NCI-H748 treated with DMSO at 0.1 percent for 48 hours (cell line): ENCODE measurements at places on chromosomes 11 and 22.
A peak's percentile ranks its signal among the peaks of the same experiment; 100 is the strongest.

GRCh38 chr22:42708417-42708816 is 12.3 kb downstream of the A4GALT start:
- no peak for DNase-seq

- no peak for DNase-seq
Observed at GRCh38 chr11:87036756-87037449, 831 bp upstream of the TMEM135 start.

- DNase-seq, result no peak
Observed at GRCh38 chr11:9380773-9381172, 3.7 kb upstream of the IPO7 start.

GRCh38 chr11:56948991-56949515 is 39.7 kb upstream of the OR5AK2 start:
- no peak for DNase-seq

DNA sequence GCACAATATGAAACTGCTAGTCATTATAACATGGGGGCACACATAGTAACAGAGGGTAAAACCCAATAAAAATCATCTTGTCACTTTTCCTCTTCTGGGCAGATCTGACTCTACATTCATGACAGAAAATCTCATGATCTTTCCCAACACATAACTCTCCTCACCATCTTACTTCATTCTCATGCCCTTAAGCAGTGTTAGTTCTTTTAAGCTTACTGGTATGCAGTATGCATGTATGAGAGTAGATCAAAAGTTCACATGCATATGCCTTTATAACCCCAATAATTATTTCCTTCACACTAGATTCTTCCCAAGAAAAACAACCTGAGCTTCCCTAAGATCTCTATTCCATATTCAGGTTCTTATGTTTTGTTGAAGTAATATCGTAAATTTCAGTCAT is 5.1 kb upstream of the OR10A4 start:
- no peak for DNase-seq

DNA sequence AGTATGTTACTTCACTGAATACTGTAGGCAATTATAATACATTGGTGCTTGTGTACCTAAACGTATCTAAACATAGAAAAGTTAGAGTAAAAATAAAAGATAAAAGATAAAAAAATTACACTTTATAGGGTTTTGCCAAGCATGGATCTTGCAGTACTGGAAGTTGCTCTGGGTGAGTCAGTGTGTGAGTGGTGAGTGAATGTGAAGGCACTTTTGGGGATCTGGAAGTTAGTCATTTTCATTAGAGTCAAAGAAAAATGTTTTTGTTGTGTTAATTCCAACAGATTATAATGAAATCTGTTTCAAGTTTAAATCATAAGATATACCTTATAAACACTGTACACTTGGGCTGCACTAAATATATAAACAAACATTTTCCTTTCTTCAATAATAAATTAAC is 3.3 kb downstream of the SLC22A25 start:
- DNase-seq, result no peak

DNA sequence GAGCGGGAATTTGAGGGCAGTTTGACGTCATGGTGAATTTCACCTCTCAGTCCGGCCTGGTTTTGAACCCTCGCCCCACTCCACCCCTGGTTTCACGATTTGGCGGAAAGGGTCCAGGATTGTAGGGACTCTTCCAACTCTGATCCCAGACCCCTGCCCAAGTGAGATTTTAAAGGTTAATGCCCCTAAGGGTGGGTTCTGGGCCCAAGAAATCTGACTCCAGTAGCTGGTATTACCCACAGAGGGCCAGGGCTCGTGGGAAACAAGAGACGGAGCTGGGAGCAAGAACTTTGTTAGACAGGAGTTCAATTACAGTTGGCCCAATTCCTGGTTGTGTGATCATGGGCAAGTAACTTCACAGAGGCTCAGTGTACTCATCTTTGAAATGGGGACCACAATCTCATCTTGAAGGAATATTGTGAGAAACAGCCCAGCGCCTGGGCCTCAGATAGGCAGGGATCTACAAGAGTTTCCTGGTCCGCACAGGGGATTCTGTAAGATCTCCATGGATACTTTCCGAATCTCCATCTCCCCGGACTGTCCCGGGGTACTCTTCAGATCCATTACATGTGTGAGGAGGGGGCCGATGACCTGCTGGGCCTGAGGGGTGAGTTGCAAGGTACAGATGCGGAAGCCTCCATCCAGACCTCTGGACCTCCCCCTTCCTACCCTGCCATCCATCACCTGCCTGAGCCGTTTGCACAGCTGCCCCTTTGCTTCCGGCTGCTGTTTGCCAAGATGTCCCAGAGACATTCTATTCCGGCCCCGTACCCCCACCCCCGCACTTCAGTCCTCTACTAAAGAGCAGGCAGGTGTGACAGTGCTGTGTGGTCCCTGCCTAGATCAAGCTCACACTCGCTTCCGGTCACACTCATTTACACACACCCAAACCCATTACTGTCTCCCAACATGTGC is 687 bp upstream of the CALCA start:
- DNase-seq, result peak; percentile 51

DNA sequence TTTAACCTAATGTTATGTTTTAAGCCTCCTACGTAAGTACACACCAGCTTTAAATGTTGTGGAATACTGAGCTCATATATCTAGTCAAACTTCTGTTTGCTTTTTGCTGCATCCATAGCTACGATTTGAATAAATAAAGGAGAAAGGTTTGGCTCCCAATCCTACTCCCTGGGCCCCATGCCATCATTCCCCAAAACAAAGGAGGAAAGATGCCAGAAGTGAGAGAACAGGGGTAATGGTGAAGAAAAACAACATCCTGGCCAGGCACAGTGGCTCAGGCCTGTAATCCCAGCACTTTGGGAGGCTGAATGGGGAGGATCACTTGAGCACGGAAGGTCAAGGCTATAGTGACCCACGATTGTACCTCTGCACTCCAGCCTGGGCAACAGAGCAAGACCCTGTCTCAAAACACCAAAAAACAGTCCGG is 26.5 kb downstream of the SCGB1A1 start:
- no peak for DNase-seq

GRCh38 chr11:66311470-66311964 is 5.3 kb downstream of the CD248 start:
- no peak for DNase-seq

DNA sequence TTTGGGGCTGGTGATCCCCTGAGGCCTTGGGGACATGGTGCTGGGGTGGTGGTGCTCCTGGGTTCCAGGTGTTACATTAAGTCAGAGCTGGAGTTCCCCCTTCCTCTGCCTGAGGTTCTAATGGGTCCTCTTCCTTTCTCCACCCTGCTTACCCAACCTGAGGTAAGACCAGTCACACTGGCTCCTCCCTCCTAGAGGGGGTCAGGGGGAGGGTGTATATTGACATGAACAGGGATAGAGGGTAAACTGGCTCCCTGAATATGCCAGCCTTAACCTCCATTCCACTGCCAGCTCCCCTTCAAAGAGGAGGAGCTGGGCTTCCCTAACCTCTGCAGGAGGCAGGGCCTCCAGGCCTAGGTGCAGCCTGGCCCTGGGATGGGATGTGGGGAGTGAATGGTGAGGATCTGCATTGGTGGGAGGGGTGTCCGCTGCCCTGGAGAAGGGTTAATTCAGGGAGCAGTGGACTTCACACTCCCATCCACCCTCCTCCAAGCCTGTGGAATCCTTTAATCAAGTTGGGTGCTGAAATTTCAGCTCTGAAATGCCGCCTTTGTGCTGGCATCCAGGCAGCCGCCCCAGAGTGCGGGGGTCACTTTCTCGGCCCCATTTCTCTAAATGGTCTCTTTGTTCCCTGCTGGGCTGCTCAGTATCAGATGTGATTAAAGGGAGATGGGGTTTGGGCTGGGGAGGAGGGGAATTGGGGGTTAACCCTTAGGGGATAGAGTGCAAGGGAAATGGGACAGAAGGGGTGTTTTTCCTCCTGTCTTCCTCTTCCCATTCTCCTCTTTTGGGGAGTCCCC is 15.2 kb downstream of the POLR2F start:
- DNase-seq, result no peak

DNA sequence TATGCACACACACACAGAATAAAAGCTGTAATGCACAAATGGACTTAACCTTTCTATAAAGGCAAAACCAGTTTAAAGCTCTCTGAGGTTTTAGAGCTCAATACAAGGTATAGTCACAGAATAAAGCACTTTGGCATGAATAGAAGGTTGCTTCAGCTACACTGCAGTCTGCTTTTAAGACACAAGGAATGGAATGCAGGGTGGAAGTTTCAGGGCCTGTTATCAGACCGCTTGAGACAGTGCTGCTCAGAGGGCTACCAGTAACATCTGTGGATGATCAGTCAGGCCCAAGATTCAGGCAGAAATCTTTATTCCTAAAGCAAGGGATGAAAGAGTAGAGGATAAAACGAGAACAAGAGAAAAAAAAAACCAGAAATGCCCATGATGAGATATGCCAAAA is 46.7 kb downstream of the CD44 start:
- DNase-seq, result no peak

- no peak for DNase-seq
Observed at GRCh38 chr22:23836281-23836680, 2.5 kb downstream of the DERL3 start.

GRCh38 chr11:92045301-92045700 is 179.3 kb upstream of the FAT3 start:
- DNase-seq, result no peak

DNA sequence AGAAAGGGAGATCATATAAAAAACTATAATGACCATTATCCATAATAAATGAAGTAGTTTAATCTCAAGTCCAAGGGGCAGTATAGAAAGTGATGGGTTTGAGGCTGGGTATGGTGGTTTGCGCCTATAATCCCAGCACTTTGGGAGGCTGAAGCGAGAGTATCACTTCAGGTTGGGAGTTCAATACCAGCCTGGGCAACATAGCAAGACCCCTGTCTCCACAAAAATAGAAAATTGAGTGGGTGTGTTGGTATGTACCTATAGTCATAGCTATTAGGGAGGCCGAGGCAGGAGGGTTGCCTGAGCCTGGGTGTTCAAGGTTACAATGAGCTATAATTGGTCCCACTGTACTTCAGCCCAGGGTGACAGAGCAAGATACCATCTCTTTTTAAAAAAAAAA is 23.9 kb downstream of the MED17 start:
- DNase-seq, result no peak

GRCh38 chr11:71238941-71239340 is 13.4 kb downstream of the SHANK2 start:
- DNase-seq, result no peak

GRCh38 chr11:3159296-3160190 is 5.6 kb downstream of the OSBPL5 start:
- DNase-seq, result no peak

- DNase-seq, result no peak
Observed at GRCh38 chr22:45468872-45469271, 33.8 kb upstream of the FBLN1 start.

GRCh38 chr11:130906616-130907015 is 9.7 kb downstream of the SNX19 start:
- DNase-seq, result no peak

DNA sequence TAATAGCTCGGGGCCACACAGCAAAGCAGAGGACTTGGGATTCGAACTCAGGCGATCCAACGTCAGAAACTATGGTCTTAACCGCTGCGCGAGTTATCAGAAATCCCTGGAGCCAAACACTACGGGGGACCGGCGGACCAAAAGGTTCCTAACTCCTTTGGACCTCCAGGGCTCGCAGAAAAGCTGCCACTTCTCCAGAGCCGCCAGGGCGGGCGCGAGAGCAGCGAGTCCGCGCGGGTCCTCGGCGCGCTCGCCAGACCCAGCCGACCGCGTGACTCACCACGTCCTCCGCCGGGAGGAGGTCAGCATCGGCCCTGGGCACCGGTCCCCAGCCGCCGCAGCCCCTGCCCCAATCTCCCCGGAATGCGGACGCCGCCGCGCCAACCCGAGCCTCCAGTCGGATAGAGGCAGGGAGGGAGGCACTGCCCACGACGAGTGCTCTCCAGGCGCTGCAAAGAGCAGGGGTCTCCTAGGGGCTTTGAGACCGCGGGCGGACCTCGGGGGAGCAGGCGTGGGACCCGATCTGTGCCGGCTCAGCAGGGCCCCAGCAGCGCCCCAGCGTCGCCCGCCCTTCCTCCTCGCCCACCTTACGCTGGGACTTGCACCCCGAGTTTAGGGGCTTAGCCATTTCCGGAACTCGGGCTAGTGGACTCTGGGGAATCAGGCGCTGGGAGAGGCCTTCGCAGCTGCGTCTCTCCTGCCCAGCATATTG is 6.2 kb upstream of the ALX4 start:
- DNase-seq, result no peak

DNA sequence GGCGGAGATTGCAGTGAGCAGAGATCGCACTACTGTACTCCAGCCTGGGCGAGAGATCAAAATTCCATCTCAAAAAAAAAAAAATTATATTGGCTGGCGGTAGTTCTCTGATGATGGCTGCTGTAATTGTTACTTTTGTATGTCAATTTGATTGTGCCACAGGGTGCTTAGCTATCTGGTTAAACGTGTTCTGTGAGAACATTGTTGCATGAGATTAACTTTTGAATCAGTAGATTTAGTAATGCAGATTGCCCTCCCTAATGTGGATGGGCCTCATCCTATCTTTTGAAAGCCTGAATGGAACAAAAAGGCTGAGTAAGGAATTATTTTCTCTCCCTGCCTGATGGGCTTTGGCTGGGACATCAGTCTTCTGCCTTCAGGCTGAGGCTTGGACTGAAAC is 654.2 kb downstream of the OPCML start:
- no peak for DNase-seq

DNA sequence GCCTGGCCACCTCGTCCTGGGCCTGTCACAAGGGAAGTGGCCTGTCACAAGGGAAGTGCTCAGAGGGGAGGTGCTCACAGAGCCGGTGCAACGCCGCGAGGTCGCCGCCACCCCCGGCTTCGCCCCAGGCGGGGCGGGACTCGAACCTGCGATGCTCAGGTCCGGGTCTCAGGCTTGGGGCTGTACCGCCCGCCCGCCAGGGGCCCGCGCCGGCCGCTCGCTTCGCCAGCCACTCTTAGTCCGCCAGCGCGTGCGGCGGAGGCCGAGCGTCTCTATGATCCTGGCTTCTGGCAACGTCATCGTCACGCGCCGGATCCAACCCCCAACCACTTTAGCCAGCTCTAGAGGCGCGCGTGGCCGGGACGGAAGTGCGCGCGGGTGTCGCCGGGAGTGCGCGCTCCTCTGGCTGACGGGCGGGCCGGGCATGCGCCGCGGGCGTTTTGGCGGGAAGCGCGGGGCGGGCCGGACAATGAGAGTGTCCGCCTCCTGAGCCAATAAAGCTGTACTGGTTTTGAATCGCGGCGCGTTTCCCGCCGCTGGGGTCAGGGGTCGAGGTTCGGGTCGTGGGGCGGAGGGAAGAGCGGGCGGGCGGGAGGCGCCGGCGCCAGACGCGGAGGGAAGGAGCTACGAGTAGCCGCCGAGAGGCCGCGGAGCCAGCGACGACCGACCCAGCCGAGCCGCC is at the start of gene TRMT2A:
Gene TRMT2A (minus strand): TSS at position 276 of the 682 bp plus-strand sequence. CDS start 320 bp downstream, outside the sequence.
- peak; percentile 76 for DNase-seq

DNA sequence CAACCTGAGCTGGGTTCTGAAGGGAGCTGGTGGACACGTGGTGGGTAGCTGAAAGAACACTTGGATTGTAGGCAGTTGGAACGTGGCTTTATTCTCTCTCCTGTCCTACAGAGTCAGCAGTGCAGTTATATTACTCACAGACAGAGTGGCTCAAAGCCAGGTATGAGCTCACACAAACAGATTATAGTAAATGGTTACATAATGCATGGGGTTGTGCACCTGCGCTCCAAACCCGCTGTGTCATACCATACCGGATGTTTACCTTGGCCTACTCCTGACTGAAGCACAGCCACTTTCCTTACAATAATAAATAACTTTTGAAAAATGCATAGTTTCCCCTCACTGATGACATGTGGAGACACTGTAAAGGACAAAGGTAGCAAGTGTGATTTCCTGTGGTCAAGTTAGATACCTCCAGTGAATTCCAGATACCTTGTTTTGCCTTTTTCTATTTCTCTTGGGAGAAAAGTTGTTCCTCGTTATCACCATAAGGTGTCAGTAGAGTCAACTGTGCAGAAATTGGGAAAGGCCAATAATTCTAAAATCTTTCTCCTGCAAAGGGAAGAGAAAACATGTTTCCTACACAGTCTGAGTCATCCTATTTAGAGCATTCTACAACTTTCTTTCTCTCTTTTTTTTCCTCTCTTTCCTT is 13.5 kb downstream of the MS4A6A start:
- no peak for DNase-seq
